ENCODE measurements at places on chromosomes 4 and X.
A peak's percentile ranks its signal among the peaks of the same experiment; 100 is the strongest.

DNA sequence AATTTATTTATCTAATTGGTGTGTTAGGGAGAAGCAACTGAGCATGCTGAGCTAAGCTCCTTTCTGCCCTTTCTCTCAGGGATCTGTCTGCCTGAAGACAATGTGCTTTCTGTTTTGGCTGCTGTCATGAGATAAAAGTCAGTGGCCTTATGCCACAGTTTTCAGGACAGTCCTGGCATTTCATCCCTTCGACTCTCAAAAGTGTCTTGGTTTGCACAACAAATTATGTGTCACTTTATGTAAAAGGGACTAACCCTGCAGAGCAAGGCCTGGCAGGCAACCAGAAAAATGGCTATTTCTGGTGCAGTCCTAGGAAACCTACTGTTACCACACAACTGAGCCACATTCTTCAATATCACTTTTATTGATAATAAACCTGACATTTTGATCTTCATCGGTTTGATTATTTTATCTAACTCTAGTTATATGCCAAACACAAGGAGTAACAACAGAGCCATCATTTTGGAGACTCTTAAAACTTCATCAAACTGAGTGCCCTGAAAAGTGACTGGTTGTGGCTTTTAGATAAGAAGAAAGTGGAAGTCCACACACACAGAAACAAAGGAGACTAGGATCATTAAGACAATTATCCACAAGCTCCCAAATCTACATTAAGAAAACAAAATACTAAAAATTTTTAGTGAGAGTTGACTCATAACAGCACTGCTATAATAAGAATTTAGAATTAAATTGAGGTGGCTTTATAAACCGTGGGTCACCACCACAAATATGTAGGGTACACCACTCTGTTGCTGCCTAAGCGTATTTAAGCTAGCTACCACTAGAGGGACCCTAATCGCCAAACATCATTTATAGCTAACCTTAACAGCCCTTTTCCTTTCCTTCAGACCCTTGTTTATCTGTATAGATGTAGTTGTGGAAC lies 95.9 kb upstream of the PTPN13 start:
- no peak for DNase-seq

DNA sequence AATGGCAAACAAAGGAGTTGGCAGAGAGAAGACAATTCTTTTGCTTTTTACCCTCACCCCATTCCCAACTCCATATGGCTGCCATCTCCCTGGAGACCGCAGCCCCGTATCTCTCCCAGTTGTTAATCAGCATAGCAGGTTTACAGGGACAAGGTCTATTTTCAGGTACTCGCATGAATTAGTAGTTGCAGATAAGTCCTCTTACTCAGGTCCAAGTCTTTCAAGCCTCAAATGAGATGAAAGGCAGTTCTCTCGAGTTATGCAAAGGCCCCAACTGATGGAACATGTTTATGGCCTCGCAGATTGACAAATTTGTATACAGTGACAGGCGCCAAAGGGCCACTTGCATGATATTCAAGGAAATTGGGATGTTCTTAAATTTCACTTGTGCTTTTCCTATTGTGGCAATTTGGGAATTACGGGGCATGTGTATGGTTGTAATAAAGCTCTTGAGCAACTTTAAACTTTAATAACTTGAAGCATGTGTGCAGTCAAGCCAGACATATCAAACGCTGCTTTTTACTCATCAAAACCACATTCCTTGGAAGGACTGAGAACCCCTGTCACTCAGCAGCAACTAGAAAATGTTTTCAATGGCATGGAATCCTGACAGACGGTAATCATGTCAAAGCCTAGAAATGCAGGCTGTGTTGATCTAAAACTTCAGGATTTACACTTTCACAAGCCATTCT lies 45.1 kb downstream of the KDR start:
- DNase-seq = no peak

- no peak for DNase-seq
These were observed 47.7 kb downstream of the RWDD4 start for GRCh38 chr4:183611210-183611830.

GRCh38 chr4:766152-766515 lies 59.8 kb downstream of the CPLX1 start:
- no peak for DNase-seq

DNA sequence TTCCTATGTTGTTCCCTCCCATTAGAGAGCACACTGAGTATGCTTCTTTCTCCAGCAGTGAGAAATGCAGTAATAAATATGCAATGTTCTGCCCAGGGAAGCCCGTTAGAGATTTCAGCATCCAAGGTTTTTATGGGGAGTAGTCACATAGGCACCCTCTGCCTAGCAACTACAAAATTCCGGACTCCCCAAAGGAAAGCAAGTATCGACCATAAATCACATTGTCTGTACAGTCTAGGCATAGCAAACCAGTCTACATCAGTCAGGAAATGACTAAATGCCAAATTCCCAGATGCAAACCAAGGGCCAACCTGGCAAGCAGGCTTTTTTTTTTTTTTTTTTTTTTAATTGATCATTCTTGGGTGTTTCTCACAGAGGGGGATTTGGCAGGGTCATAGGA lies 34.8 kb downstream of the GPR101 start:
- DNase-seq = no peak

DNA sequence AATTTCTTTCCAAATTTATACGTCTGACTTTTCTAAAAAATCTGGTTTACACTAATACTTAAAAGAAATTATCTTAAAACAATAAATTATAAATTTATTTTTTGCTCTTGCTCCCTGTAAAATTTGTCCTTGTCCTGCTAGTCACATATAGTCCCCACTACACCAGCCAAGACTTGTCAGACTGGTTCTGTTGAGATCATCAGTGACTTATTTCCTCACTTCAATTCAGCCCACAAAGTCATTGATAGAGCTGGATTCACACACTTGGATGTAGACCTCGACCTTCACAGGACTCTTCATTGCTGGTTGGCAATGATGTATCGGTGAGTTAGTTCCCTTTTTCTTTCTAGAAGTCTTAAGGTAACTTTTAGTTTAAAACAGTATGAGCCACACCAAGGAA lies at the start of gene TMPRSS11E:
Gene TMPRSS11E (plus strand): TSS at position 263 of the 400 bp plus-strand sequence. CDS start 50 bp downstream, at position 313.
- DNase-seq = no peak

- DNase-seq = no peak
These were observed 102.0 kb downstream of the RTL5 start for GRCh38 chrX:72029483-72030411.

DNA sequence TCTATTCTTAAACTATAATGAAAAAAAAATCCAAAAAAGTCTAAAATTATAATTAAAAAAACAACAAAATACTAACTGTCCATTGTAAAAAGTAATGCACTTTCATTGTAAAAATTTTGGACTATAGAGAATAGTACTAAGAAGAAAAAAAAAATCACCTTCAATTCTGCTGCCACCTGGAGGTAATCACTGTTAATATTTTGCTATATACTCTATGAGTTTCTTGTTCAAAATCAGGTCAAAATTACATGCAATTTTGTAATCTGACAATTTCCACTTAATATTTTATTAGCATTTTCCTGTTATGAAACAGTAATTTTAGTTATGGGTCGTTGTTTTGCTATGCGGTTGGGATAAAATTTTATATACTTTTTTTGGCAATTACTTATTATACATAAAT lies 62.0 kb downstream of the HTT start:
- no peak for DNase-seq

DNA sequence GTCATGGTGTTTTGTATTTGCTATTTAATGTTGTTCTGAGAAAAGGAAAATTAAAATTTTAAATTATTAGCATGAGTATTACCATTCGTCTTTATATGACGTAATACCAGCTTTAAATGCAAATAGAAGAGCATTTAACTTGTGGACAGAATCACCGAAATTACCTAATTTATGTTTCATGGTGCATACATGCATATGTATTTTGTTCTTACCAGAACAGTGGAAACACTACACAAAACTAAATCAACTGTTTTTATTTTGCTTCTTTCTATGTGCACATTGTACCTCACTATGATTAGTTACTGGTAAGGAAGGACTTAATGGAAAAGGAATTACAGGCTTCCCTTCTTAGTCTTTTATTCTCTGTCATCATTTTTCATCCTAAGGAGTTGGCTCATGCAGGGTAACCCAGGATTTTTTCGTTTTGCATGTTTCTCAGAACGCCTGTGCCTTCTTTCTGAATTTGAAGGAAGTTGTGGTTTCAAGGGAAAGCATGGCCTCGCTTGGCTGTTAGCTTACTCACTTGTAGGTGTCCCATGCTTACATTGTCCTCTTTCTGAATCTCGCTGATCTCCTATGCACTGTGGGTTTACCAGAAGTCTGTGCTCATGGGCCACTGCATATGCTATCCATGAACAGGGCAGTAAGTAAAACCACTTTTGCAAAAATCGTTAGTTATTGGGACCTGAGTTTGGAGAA lies 300.0 kb upstream of the PUDP start:
- no peak for DNase-seq

DNA sequence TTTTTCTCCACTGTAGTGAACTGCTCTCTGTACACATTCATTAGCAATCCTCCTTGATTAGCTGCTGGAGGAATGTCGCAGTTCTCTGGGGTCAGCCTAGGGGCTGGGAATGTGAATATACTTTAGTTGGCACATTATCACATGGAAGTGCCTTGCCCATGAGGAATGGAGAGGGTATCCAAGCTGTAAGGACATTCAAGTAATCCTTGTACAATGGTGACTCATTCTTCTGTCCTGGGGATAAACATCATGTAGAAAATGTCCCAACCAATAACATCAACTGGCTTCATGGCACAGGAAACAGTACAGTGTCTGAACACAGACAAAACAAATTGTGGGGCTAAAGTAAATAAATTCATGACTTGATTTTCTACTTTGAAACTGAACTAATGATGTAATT lies 147.1 kb downstream of the GLRA2 start:
- no peak for DNase-seq

DNA sequence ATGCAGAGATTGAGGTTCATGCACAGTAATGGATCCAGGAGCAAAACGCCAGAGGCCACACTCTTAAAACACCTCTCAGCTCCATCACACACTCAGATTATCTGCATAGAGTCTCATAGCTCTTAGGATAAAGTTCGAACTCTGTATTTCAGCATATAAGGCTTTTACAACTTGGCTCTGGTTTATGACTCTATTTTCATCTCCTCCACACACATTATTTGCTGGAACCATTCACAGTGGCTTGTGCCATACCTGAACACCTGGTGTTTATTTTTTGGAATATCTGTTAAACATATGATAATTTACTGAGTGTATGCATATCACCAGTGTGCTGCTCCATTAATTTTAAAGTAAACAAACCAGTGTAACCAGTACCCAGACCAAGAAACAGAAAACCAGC lies 27.2 kb downstream of the RASL11B start:
- DNase-seq = no peak

GRCh38 chr4:102824398-102824797 lies 3.0 kb downstream of the UBE2D3 start:
- DNase-seq = no peak

GRCh38 chr4:121675715-121676114 lies 21.1 kb downstream of the ANXA5 start:
- DNase-seq = no peak

GRCh38 chr4:148054275-148054674 lies 322.4 kb downstream of the ARHGAP10 start:
- DNase-seq = no peak

- no peak for DNase-seq
These were observed 17.8 kb upstream of the HUWE1 start for GRCh38 chrX:53704294-53704693.

DNA sequence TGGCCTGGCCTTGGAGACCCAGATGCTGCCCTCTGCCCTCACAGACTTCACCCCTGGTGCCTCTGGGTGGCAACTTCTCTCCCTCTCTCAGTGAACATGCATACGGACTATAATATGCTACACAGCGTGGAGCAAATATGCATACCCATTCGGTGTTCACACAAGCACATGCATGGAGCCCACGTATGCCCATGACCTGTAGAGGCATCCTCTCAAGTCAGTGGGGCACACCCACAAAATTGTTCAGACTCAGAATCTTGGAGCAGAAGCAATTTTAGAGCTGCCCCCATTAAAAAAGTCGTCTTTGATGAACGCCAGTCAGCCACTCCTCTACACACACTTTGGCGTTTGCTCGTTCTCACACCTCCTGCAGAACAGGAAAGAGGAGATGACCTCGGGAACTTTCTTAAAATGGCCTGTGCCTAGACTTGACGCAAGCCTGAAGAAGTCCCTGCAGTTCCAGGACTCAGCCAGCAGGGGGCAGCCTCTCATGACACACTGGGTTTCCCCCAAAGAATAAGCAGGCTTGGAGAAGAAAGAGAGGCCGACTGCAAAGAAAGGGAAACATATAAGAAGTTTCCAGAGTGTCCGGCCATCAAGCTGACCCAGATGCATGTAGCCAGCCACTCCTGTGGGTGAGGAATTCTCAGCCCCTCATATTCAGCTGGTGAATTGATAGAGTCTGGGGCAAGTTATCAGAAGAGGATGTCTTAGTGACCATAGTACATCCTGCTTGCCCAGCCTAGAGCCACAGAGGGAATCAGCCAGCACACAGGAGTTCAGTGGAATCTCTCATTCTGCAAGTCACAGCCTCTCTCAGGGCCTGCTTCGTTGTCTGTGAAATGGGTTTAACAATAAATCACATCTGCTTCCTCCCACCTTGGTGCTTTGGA lies 17.3 kb downstream of the APLN start:
- DNase-seq = peak; percentile 50

DNA sequence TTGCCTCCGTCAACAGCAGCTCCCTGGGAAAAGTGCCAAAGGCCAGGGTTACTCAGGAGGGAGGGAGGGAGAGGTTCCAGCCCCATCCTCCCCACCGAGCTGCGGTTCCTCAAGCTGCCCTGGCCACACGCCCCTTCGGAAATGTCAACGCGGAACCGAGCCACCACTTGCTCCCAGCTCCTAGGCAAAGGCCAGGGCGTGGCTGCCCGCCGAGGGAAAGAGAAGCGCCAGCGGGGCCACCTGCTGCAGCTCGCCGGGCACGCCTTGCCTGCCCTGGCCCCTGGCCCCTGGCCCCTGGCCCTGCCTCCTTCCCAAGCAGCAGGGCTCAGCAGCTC lies 15.3 kb downstream of the SLC6A8 start:
- DNase-seq = no peak

DNA sequence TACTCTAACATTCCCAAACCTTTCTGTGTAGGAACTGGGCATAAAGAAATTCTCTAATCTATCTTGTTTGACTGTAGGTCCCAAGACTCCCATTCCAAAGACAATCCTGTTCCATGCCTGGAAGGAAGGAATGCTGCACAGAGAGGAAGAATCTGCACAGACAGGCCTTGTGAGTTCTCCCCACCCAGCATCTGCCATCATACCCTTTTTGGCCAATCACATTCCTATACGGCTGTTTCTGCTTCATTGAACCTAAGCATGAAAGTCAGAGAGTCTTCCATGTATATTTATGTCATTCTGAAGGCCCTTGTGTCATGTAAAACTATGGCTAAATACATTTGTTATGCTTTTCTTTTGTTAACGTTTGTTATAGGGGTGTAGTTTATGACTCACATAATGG lies 667.7 kb upstream of the IGFBP7 start:
- DNase-seq = no peak

- peak; percentile 34 for DNase-seq
These were observed 47.2 kb upstream of the TMEM33 start for GRCh38 chr4:41887821-41888686.

- no peak for DNase-seq
These were observed 38.5 kb upstream of the BMP15 start for GRCh38 chrX:50871922-50872453.

GRCh38 chrX:10190367-10190766 lies 33.6 kb downstream of the CLCN4 start:
- DNase-seq = no peak
